ENCODE measurements at places on chromosomes 13 and 19.
A peak's percentile ranks its signal among the peaks of the same experiment; 100 is the strongest.

DNA sequence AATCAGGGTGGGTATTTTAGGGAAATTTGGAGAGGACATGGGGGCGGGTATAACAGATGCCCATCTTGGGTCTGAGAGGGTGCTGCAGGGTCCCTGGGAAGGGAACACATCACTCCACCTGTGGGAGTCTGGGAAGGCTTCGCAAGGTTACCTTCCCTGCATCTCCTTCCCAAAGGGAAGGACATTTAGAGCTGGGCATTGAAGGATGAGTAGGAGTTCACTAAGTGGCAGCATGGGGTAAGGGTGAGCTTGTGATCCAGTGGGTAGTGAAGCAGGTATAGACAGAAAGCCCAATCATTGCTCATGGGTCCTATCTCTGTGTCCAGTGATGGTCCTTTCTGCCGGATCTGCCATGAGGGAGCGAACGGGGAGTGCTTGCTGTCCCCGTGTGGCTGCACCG lies 13.2 kb downstream of the MARCHF2 start:
- peaks cover 19% of the 10 kb centered on the region for H3K36me3 ChIP-seq
- DNase-seq = no peak
- no peaks in the 10 kb centered on the region for H3K4me1 ChIP-seq
- no peak overlapping the region for H3K27ac ChIP-seq
- H3K4me3 ChIP-seq = no peak overlapping the region

- H3K27ac ChIP-seq = no peak overlapping the region
- no peaks in the 10 kb centered on the region for H3K36me3 ChIP-seq
- DNase-seq = no peak
These were observed 71.2 kb downstream of the MYO16 start for GRCh38 chr13:108700422-108701170.

GRCh38 chr13:31437975-31438374 lies 238.2 kb downstream of the B3GLCT start:
- H3K27me3 ChIP-seq = peaks cover 66% of the 10 kb centered on the region
- H3K4me1 ChIP-seq = no peaks in the 10 kb centered on the region
- no peak overlapping the region for H3K27ac ChIP-seq
- DNase-seq = no peak

GRCh38 chr19:42255766-42256745 lies 1.1 kb upstream of the ERF start:
- H3K27ac ChIP-seq = peak overlapping the region; percentile 6
- peaks cover 22% of the 10 kb centered on the region for H3K36me3 ChIP-seq
- no peaks in the 10 kb centered on the region for H3K27me3 ChIP-seq
- peak overlapping the region; percentile 87 for H3K4me3 ChIP-seq
- peaks cover 25% of the 10 kb centered on the region for H3K4me1 ChIP-seq

- H3K27me3 ChIP-seq = no peaks in the 10 kb centered on the region
- H3K4me1 ChIP-seq = no peaks in the 10 kb centered on the region
- H3K27ac ChIP-seq = no peak overlapping the region
These were observed 414.8 kb downstream of the GPC5 start for GRCh38 chr13:91813253-91813652.

GRCh38 chr19:4267101-4267900 lies 11.8 kb upstream of the SHD start:
- H3K27me3 ChIP-seq = no peaks in the 10 kb centered on the region
- DNase-seq = peak; percentile 42
- peaks cover 28% of the 10 kb centered on the region for H3K4me1 ChIP-seq
- H3K4me3 ChIP-seq = no peak overlapping the region

DNA sequence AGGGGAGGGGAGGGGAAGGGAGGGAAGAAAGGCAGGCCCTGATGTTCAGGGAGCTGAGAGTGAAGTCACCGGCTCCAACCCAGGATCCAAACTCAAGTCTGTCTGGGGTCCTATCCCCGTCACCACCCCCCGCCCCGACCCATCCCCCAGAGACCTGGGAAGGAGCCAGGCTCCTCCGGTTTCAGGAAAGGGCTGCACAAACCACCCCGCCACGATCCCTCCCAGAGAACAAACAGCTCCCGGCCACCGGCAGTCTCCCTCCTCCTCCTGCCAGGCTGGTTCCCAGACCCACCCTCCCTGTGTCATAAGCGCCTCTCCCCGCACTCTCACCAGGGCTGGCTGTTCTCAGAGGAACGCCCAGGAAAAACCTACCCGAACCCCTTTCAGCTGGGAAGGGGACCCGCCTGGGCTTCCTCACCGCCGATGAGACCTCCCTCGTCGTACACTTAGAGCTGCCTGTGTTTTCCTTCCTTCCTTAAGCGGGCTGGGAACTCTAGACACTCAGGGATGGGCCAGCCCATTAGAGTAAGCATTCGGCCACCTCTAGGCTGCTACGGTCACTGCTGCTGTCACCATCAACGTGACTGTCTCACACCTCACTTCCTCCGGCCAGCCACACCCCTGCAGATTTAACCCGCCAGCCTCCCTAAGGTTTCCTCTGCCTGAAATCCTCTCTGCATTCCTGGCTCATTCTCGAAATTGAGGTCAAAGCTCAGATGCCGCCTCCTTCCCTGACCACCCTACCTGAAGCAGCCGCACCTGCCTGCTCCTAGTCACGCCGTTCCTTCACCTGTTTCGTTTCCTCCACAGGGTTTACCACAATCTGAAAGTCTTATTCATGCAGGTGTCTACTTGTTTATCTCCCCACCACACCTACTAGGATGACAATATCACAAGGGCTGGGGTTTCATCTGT lies 6.3 kb upstream of the RDH13 start:
- peaks cover 8% of the 10 kb centered on the region for H3K36me3 ChIP-seq
- DNase-seq = no peak
- peaks cover 81% of the 10 kb centered on the region for H3K27me3 ChIP-seq

GRCh38 chr19:15187026-15188007 lies 13.5 kb downstream of the NOTCH3 start:
- H3K27me3 ChIP-seq = peaks cover 46% of the 10 kb centered on the region
- H3K27ac ChIP-seq = no peak overlapping the region
- no peak for DNase-seq
- H3K4me3 ChIP-seq = no peak overlapping the region
- no peaks in the 10 kb centered on the region for H3K4me1 ChIP-seq

- H3K36me3 ChIP-seq = peaks cover 2% of the 10 kb centered on the region
- DNase-seq = no peak
- H3K4me1 ChIP-seq = no peaks in the 10 kb centered on the region
- H3K27me3 ChIP-seq = peaks cover 47% of the 10 kb centered on the region
These were observed 61.4 kb upstream of the URI1 start for GRCh38 chr19:29880498-29881081.

DNA sequence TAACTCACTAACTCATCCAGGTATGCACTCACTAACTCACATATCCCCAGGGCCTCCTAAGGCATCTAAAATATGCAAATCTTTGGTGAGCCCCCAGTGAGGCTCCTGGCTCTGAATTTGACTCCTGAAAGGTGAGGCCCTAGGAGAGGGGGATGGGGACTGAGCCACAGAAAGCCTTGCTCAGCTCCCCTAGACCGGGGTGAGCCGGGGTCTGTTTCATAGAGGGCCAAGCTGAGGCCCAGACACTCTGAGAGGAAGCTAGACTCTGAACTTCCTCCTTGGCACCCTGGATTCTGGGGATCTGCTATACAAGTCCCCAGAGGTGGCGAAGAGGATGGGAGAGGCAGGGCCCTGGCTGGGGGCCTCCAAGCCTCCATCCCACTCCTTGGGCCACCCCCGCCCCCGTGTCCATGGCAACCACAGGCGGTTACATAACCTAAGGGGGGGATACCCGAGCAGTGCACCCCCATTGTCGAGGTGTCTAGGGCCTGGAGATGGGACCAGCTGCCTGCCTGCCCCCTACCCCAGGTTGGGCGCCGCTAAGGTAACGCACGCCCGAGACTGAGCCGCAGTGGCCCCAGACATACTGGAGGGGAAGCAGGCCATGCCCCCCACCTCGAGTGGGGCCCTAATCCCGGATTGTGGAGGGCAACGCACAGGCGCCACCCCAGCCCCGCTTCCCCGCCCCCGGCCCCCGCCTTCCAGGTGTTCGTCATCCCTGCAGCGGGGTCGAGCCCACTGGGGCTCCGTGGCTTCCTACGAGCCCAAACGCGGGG lies 646 bp downstream of the ABHD8 start:
- H3K27me3 ChIP-seq = no peaks in the 10 kb centered on the region
- H3K4me3 ChIP-seq = peak overlapping the region; percentile 72
- H3K36me3 ChIP-seq = peaks cover 3% of the 10 kb centered on the region
- H3K4me1 ChIP-seq = peaks cover 16% of the 10 kb centered on the region
- no peak overlapping the region for H3K27ac ChIP-seq
- no peak for DNase-seq

GRCh38 chr13:98651744-98652143 lies 74.8 kb upstream of the STK24 start:
- H3K4me3 ChIP-seq = no peak overlapping the region
- peaks cover 27% of the 10 kb centered on the region for H3K27me3 ChIP-seq
- no peak for DNase-seq
- peaks cover 2% of the 10 kb centered on the region for H3K36me3 ChIP-seq
- peaks cover 10% of the 10 kb centered on the region for H3K4me1 ChIP-seq
- no peak overlapping the region for H3K27ac ChIP-seq

GRCh38 chr19:43667126-43667875 lies 2.7 kb downstream of the PLAUR start:
- peak overlapping the region; percentile 83 for H3K4me3 ChIP-seq
- H3K4me1 ChIP-seq = peaks cover 49% of the 10 kb centered on the region
- no peak for DNase-seq
- H3K36me3 ChIP-seq = peaks cover 10% of the 10 kb centered on the region
- no peak overlapping the region for H3K27ac ChIP-seq

DNA sequence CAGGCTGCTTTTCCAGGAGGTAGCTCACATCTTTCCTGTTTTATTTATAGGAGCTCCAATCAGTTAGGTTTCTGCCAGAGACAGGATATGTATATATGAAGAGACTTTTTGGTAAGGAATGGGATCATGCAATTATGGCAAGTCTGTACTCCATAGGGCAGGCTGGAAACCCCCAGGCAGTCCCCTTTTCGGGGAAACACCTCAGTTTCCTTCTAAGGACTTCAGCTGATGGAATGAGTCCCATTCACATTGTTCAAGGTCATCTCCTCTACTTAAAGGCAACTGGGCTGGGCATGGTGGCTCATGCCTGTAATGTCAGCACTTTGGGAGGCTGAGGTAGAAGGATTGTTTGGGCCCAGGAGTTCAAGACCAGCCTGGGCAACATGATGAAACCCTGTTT lies 10.9 kb upstream of the SLC25A42 start:
- H3K4me1 ChIP-seq = no peaks in the 10 kb centered on the region
- H3K36me3 ChIP-seq = peaks cover 10% of the 10 kb centered on the region
- DNase-seq = no peak

DNA sequence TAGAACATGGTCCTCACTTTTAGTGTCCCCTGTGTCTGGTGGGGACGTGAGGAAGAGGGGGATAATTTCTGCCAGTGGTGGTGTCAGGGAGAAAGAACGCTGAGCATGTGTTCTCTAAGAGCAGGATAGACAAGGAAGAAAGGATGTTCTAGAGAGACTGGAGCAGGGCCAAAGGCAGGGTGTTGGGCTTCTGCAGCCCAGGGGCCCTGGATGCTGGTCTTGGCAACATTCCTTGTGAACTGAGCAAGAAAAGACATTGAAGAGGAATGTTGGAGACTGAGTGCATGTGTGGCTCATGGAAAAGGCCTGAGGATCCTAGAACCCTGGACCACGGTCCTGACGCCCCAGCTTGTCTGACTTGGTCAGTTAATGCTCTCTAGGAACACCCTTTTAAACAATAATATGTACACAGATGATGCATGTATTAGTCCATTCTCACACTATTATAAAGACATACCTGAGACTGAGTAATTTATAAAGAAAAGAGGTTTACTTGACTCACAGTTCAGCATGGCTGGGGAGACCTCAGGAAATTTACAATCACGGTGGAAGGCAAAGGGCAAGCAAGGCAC lies 33.6 kb upstream of the SLC10A2 start:
- H3K4me3 ChIP-seq = no peak overlapping the region
- DNase-seq = no peak
- no peaks in the 10 kb centered on the region for H3K36me3 ChIP-seq

- H3K27me3 ChIP-seq = no peaks in the 10 kb centered on the region
- H3K4me3 ChIP-seq = no peak overlapping the region
- no peak for DNase-seq
These were observed 24.0 kb downstream of the ZNF564 start for GRCh38 chr19:12527034-12527836.

DNA sequence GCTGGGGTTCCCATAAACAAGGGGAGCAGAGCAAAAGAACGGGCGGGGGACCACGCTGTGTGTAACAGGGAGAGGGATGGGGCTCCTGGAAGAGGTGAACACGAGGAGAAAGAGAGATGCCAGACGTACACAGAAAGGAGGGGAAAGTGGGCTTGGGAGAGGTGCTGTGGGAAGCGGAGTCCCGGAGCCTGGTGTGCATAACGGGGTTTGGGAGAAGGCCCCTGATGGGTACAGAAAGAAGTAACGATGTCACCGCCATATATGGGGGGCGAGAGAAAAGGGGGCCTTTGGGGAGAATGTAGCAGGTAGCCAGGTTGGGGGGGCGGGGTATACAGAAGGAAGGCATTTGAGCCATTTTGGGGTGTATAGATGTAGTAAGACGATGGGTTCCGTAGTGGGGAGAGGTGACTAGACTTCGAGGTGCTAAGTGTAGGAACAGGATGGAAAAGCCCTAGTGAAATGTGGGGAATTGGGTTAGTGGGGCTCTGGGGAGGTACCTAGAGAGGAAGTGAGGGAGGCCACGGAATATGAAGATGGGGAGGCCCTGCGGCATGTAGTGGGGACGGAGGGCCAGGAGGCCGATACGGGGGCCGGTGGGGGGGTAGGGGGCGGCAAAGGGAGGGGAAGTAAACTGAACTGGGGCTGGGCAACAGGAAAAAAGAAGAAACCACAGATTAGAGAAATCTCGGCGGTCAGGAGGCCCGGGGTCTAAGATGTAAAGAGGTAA lies 787 bp downstream of the ZNF580 start:
- no peak for DNase-seq
- peaks cover 37% of the 10 kb centered on the region for H3K36me3 ChIP-seq
- H3K27me3 ChIP-seq = no peaks in the 10 kb centered on the region
- H3K4me1 ChIP-seq = peaks cover 58% of the 10 kb centered on the region
- H3K4me3 ChIP-seq = peak overlapping the region; percentile 90
- peak overlapping the region; percentile 74 for H3K27ac ChIP-seq

- no peak for DNase-seq
- H3K27me3 ChIP-seq = no peaks in the 10 kb centered on the region
- H3K36me3 ChIP-seq = peaks cover 30% of the 10 kb centered on the region
These were observed 442 bp downstream of the REXO1 start for GRCh38 chr19:1847684-1848398.

GRCh38 chr19:33297401-33298145 lies 4.8 kb downstream of the CEBPA start:
- H3K4me3 ChIP-seq = no peak overlapping the region
- no peak for DNase-seq
- H3K27ac ChIP-seq = no peak overlapping the region
- H3K4me1 ChIP-seq = peaks cover 5% of the 10 kb centered on the region
- H3K36me3 ChIP-seq = peaks cover 4% of the 10 kb centered on the region
- H3K27me3 ChIP-seq = peaks cover 22% of the 10 kb centered on the region

- no peaks in the 10 kb centered on the region for H3K36me3 ChIP-seq
- H3K27me3 ChIP-seq = no peaks in the 10 kb centered on the region
- DNase-seq = peak; percentile 52
These were observed 58.9 kb upstream of the TM9SF2 start for GRCh38 chr13:99442273-99442895.

GRCh38 chr19:56211718-56212117 lies 9.6 kb downstream of the ZSCAN5C start:
- no peak for DNase-seq
- H3K27me3 ChIP-seq = peaks cover 60% of the 10 kb centered on the region
- no peak overlapping the region for H3K4me3 ChIP-seq

GRCh38 chr19:5149932-5150901 lies 181.3 kb downstream of the KDM4B start:
- DNase-seq = no peak
- no peaks in the 10 kb centered on the region for H3K27me3 ChIP-seq
- no peak overlapping the region for H3K27ac ChIP-seq
- no peak overlapping the region for H3K4me3 ChIP-seq

Measured in central memory CD8-positive, alpha-beta T cell (primary cell).